ENCODE measurements at places on chromosomes 3 and 15.

- DNase-seq = no peak
These were observed 88.8 kb downstream of the PDZRN3 start for GRCh38 chr3:73535931-73536330.

DNA sequence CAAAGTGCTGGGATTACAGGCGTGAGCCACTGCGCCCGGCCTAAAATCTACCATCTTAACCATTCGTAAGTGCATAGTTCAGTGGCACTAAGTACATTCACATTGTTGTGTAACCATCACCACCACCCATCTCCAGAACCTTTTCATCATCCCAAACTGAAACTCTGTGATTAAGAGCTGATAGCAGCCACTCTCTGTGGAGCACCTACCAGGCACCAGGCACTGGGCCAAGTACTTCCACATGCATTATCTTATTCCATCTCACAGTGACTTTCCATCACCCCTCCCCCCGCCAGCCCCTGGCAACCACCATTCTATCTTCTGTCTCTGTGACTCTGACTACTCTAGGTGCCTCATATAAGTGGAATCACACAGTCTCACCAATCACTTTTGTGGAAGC is 2.3 kb upstream of the INSYN1 start:
- DNase-seq = no peak

DNA sequence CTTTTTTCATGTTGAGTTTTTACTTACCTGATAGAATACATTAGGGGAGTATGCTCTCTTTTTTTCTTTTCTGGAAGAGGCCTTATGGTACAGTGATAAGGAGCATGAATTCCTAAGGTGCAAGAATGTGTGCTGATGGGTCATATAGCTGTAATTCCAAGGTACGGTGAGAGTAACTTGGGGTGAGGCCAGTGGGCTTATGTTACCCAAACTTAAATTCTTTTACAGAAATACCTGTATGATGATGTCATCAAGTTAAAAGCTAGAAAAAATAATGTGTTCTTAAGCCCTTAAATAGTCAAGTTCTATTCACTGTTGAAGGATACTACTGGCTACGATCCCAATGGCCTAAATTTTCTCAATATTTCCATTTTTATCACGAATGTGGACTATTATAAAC is 111.2 kb downstream of the GMPS start:
- no peak for DNase-seq

DNA sequence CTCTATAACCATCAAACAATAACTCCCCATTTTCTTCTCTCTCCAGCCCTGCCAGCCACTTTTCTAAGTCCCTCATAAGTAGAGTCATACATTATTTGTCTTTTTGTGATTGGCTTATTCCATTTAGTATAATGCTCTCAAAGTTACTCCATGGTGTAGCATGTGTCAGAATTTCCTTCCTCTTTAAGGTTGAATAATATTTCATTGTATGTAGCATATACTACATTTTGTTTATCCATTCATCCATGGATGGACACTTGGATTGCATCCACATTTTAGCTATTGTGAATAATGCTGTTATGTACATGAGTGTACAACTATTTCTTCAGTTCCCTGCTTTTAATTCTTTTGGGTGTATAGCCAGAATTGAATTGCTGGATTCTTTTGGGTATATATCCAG is 138.4 kb downstream of the ATG7 start:
- DNase-seq = no peak

GRCh38 chr3:120449701-120450599 is 842 bp downstream of the FSTL1 start:
- DNase-seq = no peak

GRCh38 chr3:51860703-51861665 is at the start of gene IQCF2:
Gene IQCF2, plus strand, starts transcription at chr3:51861615. Its CDS starts 52 bp downstream, at chr3:51861667.
- DNase-seq = no peak

DNA sequence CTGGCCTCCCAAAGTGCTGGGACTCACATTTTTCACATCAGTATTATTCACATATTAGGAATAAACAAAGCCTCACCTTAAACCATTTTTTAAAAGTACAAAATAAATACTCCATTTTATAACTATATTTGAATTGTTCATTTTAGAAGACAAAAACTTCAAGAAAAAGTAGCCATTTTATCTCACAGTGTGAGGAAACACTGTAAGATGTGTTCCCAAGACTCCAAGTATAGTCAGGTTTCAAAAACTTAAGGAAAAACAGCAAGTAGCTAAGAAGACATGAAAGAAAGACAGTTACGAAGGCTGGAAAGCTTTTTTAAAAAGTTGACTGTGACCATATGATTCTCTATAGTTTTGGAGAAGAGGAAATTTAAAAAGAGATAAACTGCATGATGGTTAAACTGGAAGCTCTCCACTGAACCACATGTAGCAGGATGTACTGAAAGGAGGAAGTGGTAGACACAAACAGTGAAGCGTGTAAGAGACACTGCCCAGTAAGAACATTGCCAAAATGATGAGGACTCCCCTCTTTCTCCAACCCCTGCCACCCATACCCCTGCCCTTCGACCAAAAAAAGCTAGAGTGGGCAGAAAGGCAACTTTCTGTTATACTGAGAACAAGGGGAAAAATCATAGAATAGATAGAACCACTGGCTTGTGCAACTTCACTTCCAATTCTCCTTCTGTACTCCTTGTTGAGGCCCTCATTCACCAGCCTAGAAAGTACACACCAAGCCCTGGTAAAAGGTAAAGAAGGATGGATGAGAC is 6.2 kb upstream of the TMF1 start:
- DNase-seq = no peak

- DNase-seq = no peak
These were observed 99.9 kb downstream of the ADAMTS17 start for GRCh38 chr15:100241572-100242482.

GRCh38 chr3:179589143-179589542 is 15.3 kb downstream of the MRPL47 start:
- no peak for DNase-seq

- no peak for DNase-seq
These were observed 45.9 kb downstream of the FSTL1 start for GRCh38 chr3:120404876-120405275.

Data from GM04504 (cell line).